ENCODE measurements at places on chromosomes 5 and 9. TPM values are rescaled to one million over a fixed set of nuclear protein-coding genes. Genes with fewer than 3 reads are reported as not detected.

Gene IRX4
- not detected for total RNA-seq

DNA sequence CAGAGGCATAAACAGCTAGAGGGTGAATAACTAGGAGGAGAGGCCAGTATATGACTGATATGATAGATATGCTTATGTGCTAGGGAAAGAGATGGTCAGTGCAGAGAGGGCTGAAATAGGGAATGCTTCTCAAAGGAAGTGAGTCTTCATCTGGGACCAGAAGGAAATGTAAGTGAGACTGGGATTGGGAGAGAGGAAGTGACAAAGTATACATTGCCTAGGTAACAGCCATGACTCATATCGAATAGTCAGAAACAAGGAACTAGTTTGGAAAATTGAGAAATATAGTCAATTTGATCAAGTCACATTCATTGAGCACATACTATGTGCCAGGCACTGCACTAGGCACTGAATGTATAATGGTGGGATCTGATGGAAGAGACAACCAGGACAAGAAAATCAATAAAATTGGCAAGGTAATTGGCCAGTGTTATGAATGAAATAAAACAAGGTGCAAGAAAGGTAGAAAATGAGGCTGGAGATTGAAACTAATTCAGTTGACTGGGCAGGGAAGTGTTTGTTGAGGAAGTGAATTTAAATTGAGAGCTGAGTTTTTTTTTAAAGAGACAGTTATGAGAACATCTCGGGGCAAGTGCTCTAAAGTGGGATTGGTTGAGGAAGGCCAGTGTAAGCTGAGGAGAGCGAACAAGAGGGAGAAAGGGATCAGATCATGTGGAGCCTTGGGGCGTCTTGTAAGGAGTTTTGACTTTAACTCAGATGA lies 4.3 kb downstream of the ERAP2 start:
- DNase-seq = no peak

Gene FAM221B
- total RNA-seq = not detected

DNA sequence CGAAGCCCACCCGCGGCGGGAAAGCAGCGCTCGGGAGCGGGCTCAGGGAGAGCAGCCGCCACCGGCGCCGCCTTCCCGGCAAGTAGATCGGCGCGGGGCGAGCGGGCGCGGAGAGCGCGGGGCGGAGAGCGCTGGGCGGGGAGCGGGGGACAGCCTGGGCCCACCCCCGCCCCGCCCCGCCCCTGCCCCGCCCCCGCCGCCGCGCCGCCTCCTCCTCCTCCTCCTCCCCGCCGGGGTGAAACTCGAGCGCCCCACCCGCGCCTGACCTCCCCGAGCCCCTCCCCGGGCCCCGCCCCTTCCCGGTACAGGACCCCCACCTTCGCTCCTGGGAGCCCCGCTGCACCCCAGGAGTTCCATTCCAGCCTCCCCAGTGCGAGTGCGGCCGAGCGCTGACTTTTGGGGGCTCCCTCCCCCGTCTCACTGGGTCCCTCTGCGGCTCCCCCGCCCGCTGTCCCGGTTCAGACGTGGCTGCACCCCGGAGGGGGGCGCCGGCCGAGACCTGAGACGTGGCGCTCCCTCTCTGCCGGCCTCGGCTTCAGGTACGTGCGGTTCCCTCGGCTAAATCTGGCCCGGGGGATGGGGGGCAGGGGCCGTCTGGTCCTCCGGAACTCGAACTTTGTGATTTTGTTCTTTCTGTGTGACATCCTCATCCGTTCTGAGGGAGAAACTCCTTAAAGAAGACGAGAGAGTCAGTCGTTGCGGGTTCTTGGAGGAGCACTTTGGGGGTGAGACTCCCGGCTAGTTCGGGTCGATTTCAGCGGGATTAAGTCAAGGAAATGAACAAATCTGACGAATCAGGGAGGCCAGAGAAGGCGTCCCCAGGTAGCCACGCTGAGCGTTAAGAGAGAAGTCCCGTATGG lies at the start of gene SEMA5A:
SEMA5A (minus strand) TSS at position 84 of the 860 bp plus-strand sequence. CDS start 166,129 bp downstream, outside the sequence.
- no peak for DNase-seq

DNA sequence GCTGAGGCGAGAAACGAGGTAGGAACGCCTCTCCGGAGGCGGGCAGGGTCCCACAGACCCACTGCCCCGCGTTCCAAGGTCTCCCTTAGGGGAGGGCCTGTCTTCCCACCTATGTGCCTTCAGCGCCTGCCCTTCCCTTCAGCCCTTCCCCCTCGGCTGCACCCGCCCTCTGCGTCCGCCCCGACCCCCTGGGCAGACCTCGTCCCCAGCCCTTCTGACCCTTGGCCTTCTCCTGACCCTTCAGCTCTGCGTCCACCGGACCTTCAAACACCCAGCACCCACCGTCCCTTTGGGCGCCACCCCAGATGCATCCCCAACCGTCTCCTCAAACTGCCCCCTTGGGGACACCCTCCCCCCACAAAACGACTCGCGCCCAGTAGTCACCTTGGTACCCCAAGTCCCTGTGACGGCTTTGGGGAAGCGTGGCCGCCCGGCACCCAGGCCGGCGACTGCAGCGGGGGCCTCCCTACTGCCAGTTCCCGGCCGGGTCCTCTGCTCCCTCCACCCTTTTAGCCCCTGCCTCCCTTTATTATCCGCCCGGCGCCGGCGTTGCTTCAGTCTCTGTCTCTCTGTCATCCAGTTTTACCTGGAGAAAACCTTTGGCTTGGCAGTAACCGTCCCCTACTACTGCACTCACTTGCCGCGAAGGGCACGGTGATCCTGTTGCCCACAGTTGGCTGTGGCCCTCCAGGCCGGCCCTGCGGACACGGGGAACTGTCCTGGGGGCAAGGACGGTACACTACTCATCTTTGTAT lies 421 bp downstream of the RUSC2 start:
- DNase-seq = no peak

Gene GRM6
- total RNA-seq = not detected

Gene FGFR4
- 3.5 TPM for total RNA-seq

- DNase-seq = no peak
These were observed 1055.5 kb upstream of the DMAC1 start for GRCh38 chr9:8855046-8855445.

DNA sequence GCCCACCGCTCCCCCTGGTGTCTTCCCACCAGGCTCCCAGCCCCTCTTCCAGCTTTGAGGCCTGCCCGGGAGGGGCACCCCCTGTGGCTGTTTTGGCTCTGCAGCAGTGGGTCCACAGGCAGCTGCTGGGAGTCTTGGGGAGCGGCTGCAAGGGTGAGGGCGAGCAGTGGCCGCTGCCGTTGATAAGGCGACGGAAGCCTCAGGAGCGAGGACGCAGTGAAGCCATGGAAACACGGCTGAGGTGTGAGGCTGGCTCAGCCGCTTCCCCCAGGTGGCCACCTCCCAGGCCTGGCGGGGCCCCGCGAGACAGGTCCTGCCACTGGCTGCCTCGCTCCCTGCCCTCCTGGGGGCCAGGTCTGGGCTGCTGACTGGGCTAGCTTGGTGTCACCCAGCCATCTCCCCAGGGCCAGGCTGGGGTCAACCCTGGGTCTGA lies 41.5 kb downstream of the CXXC5 start:
- peak; percentile 51 for DNase-seq

DNA sequence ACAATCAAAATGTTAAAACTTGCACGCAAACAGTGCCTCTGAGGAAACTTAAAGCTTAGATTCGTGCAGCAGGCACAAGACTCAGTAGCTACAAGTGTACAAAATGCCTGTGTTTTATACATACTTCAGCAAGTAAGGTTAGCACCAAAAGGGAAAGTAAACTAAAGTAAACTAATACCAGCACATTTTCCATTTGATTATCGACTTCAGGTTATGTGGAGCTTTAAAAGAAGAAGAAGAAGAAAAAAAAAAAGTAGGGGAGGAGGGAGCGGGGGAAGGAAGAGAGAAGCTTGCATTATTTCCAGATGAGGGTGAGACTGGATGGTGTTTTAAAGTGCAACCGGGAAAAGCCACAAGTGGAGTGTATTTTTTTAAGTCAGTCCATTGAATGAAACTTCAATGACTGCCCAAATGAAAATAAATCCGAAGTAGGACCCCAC lies 596 bp upstream of the ADAMTS6 start:
- peak; percentile 28 for DNase-seq

- no peak for DNase-seq
These were observed 142.1 kb downstream of the LHFPL2 start for GRCh38 chr5:78506261-78507024.

- no peak for DNase-seq
These were observed 9.6 kb downstream of the RNF145 start for GRCh38 chr5:159199780-159200179.

- no peak for DNase-seq
These were observed 119.9 kb downstream of the NTRK2 start for GRCh38 chr9:84789463-84789830.

DNA sequence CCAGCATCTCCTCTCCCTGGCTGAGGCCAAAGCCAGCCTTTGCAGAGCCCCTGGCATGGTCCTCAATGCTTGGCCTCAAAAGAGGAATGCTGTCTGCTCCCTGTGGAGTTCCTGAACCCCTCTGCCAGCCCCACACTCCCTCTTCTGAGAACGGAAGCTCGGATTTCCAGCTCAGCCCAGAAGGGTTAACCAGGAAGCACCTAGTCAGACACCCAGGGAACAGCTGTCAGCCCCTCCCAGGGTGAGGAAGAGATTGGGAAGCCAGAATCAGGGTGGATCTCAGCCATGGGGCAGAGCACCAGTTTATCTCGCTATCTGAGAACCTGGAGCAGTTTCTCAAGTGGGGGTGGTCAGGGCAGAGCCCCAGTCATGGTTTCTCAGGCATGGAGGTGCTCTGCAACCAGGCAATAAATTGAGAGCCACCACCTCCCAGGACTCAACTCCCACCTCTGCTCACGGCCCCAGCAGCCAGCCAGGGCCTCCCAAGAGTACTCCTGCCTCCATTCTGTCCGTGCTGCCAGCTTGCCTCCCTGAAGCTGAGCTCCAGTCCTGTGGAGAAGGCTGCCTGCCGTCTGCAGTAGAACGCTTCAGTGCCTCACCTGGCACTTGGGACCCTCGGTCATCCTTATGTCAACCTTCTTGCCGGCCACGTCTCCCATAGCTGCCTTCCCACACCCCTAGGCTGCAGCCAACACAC lies 7.6 kb downstream of the FOXE1 start:
- DNase-seq = no peak

DNA sequence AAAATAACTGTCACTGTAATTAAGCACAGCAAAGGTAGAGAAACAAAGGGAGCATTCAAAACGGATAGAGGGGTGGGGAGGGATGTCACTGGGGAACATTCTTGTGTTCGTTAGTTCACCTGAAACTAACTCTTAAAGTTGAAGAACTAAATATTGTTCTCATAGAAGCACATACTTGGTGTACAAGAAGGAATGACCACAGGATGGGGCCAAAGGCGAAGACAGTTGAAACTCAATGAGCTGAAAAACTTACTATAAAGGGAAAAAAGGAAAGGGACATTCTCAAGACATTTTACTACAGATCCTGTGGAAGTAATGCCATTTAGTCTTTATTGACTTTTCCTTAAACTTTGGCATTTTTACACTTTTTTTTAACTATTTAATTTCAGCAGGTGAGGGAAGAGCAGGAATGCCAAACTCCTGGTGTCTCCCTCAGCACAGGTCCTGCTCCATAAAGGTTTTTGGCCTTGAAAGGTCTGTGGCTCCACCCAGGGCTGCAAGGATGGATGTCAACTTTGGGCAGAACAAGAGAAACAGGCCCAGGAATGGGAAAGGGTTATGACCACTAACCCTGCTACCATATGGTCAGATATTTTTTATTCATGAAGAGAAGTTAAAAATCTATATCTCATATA lies 197.6 kb upstream of the RASA1 start:
- DNase-seq = peak; percentile 48

GRCh38 chr9:2158111-2158610 lies 143.0 kb downstream of the SMARCA2 start:
- peak; percentile 89 for DNase-seq

GRCh38 chr9:71839668-71840067 lies 71.3 kb downstream of the ABHD17B start:
- DNase-seq = no peak

DNA sequence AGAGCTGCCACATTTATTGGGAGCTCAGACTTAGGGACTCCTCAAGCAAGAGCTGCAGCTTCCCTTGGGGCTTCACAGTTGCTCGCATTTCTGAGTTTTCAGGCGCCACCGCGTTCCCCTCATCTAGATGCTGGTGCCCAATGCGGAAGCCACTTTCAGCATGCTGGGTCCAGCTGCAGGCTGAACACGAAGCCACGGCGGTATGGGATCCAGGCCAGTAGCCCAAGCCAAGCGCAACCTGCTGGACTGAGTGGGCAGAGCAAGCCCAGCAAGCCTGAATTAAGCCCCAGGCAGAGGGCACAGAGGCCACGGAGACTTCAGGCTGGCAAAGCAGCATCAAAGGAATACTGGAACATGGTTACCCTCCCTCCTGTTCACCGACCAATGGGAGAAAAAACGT lies 391.5 kb downstream of the HTR1A start:
- no peak for DNase-seq

- no peak for DNase-seq
These were observed 22.9 kb downstream of the CAMSAP1 start for GRCh38 chr9:135884328-135885035.

Gene IFNK
- not detected for total RNA-seq

- no peak for DNase-seq
These were observed 77.0 kb upstream of the ZFAND5 start for GRCh38 chr9:72441848-72442607.

DNA sequence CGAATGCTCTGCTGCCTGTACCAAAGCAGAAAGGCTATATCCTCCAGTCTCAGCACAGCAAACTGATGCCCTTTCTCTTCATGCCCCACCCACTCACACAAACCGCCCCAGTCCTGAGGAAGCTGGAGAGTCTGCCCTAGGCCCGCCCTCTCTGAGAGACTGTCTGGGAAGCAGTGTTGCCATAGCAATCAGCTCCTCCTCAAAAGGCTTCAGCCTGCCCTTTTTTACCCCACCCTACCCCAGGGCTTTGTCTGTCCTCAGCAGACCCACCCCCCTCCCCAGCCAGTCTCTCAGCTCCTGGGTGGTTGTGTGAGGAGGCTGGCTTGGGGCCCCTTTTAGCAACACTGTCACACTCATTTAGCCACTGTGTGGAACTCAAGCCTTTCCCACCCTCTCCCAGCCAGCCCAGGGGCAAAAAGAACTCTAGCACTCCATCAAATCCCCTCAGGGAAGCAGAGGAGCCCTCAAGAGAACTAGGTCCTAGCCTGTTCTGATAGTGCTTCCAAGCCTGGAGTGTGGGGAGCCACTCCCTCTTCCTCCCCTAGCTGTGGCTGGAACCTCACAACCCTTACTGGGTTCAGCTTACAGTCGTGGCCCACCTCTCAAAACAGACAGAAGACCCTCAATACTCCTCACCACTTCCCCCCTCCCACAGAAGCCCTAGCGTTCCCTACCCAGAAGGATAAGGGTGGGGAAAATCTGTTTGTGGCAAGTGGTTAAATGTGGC lies 1.4 kb downstream of the ATOSB start:
- peak; percentile 74 for DNase-seq

All from OCI-LY7 (cell line).